Erythroblast (primary cell): ENCODE measurements at places on chromosomes 3 and 15.
A peak's percentile ranks its signal among the peaks of the same experiment; 100 is the strongest.

GRCh38 chr3:106140431-106140830, 271.6 kb upstream of the CBLB start:
- no peak for DNase-seq

DNA sequence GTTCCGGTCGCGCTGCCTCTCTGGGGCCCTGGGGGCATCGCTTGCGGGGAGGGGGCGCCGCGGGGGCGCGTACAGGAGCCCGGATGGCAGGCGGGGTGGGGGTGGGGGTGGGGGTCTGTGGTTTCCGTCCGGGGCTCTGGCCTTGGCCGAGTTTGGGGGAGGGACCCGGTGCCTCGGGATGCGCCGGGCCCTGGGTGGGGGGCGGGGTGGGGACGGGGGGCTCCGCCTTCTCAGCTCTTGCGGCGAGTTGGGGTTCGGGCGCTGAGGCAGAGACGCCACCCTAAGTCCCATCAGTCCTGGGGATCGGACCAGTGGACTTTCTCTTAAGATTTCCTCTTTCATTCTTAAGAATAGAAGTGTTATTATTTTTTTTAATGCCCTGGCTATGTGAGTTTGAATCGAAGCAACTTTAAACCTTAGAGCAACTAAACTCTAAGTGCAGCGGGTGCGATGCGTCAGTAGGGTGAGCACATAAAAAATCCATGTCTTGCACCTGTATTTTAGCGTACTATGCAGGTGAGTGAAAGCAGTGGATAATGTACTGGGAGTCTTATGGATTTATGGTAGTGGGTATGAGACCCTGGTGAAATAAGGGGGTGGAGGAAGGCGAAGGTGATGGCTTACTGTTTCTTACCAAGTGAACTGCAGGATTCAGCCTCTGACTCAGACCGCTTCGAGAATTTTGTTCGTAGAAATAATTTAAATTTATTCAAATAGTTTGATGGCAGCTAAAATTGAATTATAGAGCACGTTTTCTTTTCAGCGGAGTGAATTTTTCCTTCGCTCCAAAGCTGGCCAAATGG, 762 bp downstream of the CTNNB1 start:
- DNase-seq: peak; percentile 64

- no peak for DNase-seq
These were observed 307.9 kb upstream of the RBMS3 start for GRCh38 chr3:28972921-28973320.

DNA sequence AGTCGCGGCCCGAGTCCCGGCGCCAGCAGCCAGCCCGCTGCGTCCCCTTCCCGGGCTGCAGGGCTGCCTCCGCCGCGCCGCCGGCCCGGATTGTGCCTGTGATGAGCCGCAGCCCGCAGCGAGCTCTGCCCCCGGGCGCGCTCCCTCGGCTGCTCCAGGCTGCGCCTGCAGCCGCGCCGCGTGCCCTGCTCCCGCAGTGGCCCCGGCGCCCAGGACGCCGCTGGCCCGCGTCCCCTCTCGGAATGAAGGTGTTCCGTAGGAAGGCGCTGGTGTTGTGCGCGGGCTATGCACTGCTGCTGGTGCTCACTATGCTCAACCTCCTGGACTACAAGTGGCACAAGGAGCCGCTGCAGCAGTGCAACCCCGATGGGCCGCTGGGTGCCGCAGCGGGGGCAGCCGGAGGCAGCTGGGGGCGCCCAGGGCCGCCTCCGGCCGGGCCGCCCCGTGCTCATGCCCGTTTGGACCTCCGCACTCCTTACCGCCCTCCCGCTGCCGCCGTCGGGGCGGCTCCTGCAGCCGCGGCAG, 1.2 kb downstream of the CHST2 start:
- DNase-seq: peak; percentile 75

- no peak for DNase-seq
These were observed 59.6 kb upstream of the LMCD1 start for GRCh38 chr3:8441969-8442559.
